ELF-1 (cell line): ENCODE measurements at places on chromosomes 4 and X.

DNA sequence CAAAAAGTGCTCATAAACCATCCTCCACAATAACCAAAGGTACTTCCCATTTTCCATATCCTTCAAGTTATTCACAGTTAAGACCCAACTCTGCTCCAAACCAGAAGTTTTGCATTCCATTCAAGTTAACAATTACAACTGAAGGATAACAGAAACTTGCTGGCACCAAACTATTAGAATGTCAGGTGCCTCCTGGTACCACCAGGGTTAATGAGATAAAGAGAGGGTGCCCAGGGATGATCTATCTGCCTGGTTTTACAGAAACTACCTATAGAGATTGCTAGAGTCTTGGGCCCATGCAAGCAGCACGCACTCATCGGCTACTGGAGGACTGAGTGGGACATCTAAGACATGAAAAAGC lies 114.6 kb downstream of the RBM47 start:
- DNase-seq = no peak

DNA sequence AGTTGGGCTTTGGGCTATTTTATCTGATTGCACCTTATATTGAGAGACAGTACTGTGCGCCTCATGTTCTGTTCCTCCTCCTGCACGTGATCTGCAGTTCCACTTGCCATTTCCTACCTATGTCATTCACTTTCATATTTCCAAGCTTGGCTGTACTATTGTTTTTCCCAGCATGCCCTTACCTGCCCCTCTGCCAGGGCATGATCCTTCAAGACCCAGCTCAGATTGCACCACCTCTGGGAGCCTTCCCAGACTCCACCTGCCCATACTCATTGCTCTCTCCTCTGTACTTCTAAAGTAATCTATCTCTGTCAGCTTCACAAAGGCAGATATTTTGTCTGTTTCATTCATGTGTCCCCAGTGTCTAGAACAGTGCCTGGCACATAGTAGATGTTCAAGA lies 11.6 kb downstream of the SLC25A5 start:
- DNase-seq = no peak

DNA sequence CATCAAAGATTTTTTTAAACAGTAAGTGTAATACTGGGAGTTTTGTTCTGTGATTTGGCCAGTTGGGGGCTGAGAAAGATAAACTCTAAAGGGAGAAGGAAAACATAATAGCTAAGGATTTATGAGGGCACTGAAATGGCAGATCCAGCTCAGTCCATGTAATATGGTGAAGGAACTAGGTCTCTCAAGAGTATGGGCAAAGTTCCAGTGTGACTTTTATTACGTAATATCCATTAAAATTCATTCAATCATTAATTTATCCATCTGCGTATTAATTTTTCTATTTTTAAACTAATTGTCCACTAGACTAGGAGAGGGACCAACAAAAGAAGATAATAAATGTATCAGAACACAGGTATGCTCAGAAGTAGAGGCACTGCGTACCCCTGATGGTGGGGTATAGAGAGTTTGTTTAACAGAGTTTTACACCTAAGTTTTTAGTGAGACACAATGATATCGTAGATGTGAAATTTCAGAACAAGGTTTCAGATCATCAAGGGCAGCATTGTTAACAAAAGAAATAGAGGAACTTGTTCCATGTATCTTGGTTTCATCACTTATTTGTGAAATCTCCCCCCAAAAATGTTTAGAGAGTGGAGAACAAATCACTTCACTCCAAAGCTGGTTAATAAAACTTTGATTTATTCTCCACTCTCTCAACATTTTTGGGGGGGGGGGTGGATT lies 351.1 kb downstream of the GRXCR1 start:
- DNase-seq = no peak

GRCh38 chrX:67207912-67208311 lies 335.9 kb upstream of the AR start:
- DNase-seq = no peak

DNA sequence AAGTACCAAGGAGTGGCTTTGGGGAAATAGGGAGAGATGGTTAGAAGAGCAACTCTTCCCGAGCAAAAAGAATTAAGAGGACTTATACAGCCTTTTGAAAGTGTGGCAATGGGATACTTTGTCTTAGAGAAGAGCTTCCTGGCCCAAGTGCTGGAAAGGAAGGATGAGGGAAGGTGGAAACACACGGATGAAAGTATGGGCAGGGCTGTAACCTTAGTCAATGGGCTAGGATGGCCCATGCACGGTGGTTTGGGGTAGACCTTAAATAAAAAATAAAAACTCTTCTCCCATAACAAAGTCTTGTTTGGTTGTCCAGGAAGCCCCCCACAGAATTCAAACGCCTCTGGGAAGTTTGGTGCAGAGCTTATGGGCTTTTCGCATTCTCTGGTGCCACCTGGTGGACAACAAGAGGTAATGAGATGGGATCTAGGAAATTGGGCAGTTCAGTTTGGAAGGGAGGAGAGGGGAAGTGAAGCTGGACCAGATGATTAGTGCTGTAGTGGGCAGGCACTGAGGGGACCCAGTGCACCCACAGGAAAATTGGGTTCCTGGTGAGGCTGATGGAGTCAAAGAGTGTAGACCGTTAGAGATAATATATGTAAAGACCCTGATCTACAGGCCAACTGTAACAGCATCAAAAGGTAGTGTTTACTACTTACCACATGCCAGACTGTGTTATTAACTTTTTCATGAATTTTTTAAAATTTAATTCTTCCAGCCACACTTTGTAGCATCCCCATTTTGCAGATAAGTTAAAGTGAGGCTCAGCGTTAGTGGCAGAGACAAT lies 13.8 kb upstream of the ENOX2 start:
- DNase-seq = peak; percentile 68

GRCh38 chrX:129772796-129773431 lies 6.8 kb upstream of the SASH3 start:
- no peak for DNase-seq

DNA sequence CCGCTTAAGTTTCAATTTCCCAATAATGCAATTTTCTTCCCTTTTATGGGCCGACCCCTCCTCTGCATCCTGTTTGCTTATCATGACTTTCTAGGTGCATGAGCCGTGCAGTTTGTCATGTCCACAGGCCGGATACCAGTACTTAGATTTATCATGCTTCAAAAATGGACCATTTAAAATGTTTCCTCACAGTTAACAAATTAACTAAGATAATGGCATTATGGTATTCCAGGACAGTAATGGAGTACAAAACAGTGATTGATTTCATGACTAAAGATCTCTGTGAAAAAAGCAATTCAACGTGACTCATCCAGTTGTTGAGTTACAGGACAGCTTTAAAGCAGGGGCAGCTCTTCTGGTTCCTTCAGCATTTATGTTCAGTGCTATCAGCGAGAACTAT lies 23.0 kb downstream of the SNX25 start:
- DNase-seq = no peak

DNA sequence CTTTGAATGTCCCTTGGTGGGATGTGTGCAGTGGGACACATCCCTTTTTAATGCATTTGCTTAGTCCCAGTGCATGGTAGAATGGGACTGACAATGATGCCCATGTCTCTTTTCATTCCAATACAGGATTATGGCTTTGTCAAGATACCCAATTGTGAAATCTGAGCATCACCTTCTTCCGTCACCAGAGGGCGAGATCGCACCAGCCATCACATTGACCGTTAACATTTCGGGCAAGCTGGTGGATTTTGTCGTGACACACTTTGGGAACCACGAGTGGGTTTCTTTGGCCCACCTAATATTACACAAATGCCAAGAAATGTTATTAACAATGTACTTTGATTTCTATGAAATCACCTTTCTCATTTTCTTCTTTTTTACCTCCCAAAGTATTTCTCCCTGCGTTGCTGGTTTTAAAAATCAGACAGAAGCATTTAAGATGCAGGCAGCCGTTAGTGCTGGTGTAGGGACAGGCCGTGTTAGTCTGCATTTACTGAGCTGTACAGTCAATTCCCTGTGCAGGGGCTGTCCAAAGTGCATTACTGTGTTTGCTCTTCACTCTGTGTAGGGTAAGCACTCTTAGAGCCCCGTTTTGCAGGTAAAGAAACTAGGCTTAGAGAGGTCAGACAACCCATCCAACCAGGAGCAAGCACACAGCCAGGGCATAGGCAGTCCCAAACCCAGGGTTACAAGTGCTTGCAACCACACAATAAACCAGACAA lies 46.5 kb downstream of the CWH43 start:
- DNase-seq = peak; percentile 19

GRCh38 chr4:3299976-3300671 lies 7.3 kb downstream of the RGS12 start:
- DNase-seq = peak; percentile 45

- no peak for DNase-seq
Observed at GRCh38 chr4:55947912-55948725, 626 bp upstream of the CEP135 start.

GRCh38 chrX:46961574-46962283 lies 49.5 kb downstream of the JADE3 start:
- DNase-seq = no peak

GRCh38 chr4:48629458-48629857 lies 139.4 kb downstream of the ZAR1 start:
- no peak for DNase-seq

DNA sequence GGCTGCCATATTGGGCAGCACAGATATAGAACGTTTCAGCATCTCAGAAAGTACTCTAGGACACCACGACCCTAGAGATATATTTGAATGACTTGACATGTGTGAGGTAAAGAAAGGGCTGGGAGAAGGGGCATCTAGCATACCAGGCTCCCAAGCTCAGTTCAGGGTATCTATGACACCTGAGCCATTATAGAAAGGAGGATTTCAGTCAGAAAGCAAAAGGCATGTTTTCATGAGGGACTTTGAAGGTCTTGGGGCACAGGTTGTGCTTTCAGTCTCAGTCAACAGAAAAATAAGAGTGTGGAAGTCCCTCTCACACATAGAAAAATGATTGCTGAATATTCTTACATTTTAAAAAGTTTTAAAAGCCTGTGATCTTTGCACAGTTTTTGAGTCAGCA lies 51.6 kb downstream of the NIPAL1 start:
- no peak for DNase-seq

DNA sequence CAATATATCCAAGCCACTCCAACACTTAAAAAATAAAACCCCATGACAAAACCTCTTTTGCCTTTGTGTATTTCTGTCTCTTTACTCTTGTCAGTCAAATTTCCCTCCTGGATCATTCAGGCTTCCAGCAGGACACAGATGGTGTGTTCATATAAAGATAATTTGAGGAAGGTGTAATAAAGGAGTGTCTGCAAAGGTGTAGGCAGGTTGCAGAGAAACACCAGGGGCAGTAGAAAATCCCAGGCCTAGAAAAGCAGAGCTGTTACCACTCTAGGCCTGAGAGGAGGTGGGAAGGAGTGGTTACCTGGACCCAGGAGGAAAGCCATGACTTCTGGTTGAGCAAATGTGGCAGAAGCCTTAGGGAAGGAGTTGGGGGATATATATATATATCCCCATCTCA lies 28.8 kb downstream of the CHRNA9 start:
- DNase-seq = peak; percentile 4

GRCh38 chrX:45879512-45879911 lies 665.7 kb downstream of the ZNF674 start:
- no peak for DNase-seq

DNA sequence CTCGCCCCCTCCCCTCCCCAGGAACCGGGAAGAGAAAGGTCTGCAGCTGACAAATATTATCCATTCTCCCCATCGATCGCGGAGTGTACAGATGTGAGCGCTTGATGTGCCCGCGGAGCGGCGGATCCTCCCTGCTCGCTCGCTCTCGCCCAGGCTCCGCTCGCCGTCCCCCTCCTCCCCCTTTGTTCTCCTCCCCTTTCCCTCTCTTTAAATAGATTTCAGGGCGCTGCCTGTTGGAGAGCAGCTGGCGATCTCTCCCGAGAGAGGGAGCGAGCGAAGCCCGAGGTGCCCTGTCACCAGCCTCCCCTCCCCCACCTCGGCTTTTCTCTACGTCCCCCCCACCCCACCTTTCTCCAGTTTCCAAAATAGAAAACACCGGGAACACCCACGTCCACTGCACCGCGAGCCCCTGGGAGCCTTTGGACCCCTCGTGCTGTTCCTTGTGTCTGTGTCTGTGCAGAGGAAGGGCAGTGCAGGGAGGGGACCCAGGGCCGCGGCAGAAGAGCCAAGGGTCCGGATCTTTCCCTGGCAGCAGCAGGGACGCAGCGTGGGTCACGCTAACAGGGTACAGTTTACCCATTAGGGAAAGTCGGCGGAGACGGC lies 56.6 kb upstream of the BCOR start:
- peak; percentile 60 for DNase-seq

DNA sequence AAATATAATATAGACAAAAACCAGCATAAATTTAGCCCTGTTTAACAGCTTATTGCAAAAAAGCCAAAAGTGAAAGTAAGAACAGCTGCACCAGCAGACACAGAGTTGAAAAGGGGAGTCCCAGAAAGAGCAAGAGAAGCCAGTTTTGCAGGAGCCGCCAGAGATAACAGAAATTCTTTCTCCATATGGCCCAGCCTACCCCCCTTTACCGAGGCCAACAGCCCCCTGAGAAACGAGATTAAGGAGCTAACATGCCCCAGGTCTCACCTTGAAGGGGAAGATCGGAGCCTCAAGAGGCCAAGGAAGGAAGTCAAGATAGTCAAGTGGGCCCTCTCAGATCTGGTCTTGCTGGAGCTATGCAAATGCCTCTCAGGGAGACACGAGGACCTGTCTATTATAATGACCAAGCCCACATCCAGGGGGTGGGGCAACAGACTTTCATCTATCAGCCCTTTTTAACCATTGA lies 4.8 kb downstream of the ACOX3 start:
- DNase-seq = no peak

DNA sequence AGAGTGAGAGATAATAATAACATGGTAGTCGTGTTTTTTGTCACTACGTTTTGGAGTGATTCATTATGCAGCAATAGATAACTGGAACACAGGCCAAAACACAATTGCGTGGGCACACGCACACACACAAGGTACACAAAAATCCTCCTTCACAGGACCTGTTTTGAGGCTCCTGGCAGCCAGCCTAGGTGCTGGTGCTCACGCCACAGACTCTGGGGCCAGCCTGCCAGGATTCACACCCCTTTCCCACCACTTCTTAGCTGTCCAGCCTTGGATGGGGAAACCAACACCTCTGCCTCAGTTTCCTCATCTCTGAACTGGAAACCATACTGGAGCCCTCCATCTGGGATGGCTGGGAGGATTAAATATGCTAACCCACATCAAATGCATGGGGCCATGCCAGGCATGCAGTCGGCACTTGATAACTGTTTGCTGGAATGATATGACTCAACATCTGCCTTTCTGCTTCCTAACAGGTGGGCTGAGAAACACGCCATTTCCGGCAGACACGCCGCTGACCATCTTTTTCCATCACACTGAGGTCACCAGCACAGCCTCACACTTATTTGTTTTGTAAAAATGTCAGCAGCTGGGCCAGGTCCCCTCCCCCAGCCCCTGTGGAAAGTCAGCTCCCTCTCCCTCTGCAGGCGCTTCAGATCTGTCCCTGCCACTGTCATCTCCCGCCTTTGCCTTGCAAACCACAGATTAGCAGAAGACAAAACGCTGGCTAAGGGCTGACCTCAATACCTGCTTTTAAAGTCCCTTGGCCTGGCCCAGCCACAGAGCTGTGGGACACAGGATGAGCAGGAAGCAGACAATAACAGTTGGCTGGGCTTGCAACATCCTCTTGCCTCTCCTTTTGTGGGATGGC lies 237.5 kb downstream of the BCOR start:
- DNase-seq = peak; percentile 88
